ENCODE measurements at places on chromosomes 12 and 14. TPM values are rescaled to one million over a fixed set of nuclear protein-coding genes. Genes with fewer than 3 reads are reported as not detected.

DNA sequence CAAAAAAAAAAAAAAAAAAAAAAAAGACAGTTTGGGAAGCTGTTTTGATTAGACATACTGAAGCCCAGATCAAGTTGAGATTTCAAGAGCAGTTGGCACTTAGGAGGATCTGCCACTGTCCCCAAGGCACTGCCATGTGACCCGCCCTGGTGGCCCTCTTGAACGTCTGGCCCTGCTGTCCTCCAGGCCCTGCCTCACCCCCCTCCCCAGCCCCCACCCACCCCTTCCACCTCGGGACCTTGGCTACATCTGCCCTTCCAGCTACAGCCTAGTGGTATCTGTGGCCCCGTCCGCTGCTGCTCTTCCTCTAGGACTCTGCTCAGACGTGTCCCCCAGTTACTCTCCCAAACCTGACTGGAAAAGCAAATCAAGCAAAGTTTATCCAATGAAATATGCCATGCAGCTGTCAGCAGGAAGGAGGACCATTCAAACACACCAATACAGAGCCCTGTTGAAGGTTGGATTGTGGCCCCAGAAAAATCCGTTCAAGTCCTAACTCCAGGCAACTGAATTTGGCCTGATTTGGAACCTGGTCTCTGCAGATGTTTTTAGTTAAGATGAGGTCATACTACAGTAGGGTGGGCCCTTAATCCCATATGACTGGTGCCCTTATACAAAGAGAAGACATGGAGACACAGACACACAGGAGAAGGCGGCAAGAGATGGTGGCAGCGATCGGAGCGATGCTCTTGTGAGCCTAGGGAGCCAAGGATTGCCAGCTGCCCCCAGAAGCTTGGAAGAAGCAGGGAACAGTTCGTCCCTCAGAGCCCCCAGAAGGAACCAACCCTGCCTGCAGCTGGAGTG is 17.7 kb downstream of the SLC25A29 start:
- DNase-seq = no peak

GRCh38 chr14:36315159-36315853 is 5.1 kb downstream of the MBIP start:
- DNase-seq = peak; percentile 36

KERA gene
- total RNA-seq = not detected

DNA sequence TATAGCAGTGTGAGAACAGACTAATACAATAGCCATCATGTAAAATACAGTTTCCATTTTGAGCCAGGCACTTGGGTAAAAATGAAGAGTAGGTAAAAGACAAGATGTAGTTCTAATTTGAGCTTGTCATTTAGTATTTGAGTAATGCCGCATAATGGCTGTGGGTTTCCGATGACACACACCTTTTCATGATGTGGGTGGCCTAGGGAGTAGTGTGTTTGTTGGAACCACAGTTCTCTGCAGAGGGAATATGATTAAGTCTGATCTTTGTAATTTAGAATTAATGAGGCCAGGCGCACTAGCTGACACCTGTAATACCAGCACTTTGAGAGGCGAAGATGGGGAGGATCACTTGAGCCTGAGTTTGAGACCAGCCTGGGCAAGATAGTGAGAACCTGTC is 61.8 kb downstream of the RCOR1 start:
- DNase-seq = peak; percentile 69

- no peak for DNase-seq
These were observed 53.2 kb upstream of the NELL2 start for GRCh38 chr12:44929236-44929885.

IAPP gene
- total RNA-seq = not detected

GRCh38 chr14:79453276-79453675 is 758.0 kb downstream of the DIO2 start:
- DNase-seq = no peak

All from Daoy (cell line).